ENCODE measurements at places on chromosomes 4 and X.
A peak's percentile ranks its signal among the peaks of the same experiment; 100 is the strongest.

GRCh38 chr4:89353514-89353913, 45.9 kb upstream of the GPRIN3 start:
- no peak for DNase-seq

GRCh38 chrX:133905305-133905704, 80.1 kb downstream of the GPC3 start:
- DNase-seq, result no peak

DNA sequence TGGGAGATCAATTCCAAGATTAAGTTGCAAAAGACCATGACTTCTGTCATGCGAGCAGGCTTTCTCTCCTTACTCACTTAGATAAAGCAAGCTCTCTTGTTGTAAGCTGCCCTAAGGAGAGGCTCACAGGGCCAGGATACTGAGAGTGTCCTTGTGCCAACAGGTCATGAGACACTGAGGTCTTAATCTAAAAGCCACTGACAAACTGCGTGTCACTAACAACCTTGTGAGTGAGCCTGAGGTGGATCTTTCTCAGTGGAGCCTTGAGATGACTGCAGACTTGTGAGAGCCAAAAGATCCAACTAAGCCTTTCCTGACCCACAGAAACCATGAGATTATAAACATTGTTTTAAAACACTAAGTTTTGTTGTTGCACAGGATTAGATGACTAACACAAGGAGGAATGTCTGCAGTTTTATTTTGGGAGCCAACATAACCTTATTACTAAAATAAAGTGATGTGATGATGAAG, 170.5 kb downstream of the SLC39A8 start:
- DNase-seq, result peak; percentile 32

GRCh38 chr4:54094451-54094850, 5.5 kb upstream of the GSX2 start:
- DNase-seq, result no peak

DNA sequence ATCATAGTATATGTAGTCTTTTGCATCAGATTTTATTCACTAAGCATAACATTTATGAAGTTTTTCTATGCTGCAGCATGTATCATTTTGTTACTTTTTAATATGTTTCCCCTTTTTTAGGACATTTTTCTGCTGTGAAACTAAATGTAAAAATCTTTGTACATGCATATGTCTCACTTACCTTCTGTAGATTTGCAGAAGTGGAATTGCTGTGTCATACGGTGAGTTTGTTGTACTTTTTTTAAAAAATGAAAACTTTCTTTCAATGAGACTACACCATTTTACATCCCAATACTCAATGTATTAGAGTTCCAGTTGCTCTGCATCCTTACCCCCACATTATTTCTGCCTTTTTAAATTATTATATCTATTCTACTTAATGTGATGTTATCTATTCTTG, 868.9 kb downstream of the PDHA2 start:
- no peak for DNase-seq

DNA sequence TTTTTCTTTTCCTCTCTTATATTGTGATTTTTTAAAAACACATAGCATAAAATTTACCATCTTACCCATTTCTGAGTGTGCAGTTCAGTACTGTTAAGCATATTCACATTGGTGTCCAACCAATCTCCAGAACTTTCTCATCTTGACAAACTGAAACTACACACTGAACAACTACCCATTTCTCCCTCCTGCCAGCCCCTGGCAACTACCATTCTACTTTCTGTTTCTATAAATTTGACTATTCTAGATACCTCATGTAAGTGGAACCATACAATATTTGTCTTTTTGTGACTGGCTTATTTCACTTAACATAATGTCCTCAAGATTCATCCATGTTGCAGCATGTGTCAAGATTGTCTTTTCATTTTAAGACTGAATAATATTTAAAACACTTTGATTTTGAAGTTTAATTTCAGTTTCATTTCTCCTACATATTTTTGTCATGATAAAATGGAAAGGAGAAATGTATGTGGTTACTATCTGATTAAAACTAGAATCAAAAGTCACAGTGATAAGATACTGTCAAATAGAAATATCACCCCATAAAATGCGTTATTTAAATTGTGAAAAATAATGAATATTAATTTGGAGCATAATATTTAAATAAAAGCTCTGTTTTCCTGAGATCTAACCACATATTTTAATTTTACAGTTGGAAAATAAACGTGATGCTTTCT, 122.8 kb downstream of the DIPK2B start:
- no peak for DNase-seq

GRCh38 chr4:125420526-125420925, 105.8 kb downstream of the FAT4 start:
- peak; percentile 10 for DNase-seq

DNA sequence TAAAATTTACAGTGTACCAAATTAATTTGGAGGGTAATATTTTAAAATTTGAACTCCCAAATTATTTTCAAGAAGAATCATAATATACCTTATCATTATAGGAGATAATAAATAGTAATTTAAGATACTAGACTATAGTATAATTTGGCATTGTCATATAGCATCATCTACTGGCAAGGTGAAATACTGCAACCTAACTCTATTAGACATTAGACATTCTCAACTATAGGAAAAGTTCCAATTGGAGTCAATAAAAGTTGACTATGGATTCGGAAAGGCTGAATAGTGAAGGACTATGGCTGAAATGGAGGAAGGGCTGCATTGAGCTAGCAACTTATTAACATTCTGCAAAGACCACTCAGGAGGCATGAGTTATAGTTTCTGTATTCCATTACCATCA, 113.0 kb downstream of the PRDM5 start:
- DNase-seq, result no peak

DNA sequence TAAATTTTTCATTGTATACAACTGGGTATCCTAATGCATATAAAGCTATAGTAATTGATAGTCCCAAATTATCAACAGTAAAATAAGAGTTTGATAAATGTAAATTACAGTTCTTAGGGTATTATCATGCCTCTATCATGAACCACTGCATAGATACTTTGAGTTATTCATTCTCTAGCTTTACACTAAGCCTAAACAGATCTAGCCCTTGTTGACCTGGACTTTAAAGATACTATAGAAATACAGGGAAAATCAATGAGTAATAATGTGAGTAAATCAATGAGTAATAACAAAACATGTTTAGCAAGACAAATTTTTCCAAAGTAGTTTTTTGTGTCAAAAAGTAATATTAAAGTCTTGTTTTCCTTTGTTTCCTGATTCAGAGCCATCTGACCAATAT, 228.4 kb downstream of the SCFD2 start:
- no peak for DNase-seq

GRCh38 chr4:8352368-8353157, 83.0 kb downstream of the HTRA3 start:
- DNase-seq, result no peak

DNA sequence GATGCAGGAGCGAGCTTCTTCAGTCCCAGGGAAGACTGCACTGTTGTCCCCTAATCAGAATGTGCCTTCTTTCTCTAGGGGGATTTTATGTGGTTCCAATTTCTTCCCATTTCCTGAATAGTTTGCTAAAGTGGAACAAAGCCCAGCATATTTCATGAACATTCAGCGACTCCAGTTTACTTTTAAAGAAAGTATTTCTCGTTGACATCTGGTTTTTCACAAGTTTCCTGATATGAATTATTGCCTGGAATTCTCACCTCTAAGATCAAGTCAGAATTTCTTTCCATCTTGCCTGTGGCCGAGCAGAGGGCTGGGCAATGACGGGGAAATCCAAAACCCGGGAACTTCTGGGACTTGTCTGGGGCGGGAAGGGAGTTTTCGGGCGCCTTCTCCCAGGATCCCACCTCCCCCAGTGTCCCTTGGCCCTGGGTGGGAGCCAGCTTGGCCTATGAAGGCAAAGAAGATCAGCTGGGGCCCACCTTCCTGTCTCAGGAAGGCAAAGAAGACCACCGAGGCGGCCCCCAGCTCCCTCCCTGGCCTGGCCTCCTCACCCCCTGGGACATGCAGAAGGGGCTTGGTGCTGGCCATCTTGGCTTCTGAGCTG, 15.4 kb downstream of the SORCS2 start:
- DNase-seq, result no peak

DNA sequence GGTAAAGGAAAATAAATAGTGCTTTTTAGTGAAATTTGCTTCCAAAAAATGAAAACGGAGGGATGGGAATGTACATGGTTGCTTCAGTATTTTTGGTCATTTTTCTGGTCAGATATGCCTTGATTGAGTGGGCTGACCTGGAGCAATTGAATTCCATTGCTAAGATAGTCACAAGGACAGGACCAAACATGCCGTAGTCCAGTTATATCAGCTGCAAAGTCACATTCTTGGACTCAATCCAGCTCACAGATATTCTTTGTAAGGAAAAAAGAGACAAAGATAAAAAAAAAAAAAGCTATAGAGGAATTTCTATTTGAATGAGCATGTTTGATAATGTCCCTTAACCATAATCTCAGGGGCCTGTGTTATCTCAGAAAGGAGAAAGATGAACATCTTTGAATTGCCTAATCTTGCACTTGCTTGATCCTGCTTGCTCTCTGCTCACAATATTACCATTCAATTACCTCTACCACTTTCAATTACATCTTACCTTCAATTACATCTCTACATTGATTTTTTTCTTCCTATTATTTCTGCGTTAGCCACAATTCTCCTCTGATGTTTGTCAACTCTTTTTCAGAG, 75.4 kb upstream of the PACRGL start:
- no peak for DNase-seq

- peak; percentile 54 for DNase-seq
Observed at GRCh38 chrX:21934414-21934813, 6.1 kb upstream of the SMS start.

GRCh38 chr4:139735381-139736273, 70.0 kb downstream of the MGST2 start:
- no peak for DNase-seq

DNA sequence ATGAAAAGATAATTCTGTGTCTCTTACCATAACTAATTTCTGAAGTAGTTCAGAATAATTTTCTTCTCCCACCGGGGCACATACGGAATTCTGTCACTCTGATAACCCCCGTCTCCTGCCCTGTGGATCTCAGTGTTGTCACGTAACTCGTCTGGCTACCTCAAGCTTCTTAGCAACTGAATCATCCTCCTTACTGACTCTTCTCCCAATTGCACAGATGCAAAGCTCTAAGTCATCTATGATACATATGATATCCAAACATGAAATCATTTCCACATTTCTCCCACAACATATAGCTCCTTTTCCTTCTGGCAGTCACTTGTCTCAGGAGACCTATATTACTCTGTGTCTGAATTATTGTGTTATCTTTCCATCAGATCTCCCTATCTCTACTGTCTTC, 1043.1 kb upstream of the TENM3 start:
- no peak for DNase-seq

DNA sequence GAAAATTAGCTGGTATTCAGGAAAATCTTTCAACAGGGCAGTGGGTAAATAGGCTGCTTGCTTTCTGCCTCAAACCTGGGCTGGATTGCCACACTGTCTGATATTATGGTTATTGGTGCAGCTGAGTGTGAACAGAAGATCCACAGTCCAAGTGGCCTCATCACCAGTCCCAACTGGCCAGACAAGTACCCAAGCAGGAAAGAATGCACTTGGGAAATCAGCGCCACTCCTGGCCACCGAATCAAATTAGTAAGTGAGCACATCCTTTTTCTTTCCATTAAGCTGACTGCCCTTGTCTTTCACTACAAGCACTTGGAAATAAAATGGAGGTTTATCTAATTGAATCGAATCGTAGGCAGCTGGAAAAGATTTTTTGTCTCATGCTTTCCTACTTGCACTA, 204.7 kb downstream of the TLL1 start:
- no peak for DNase-seq

GRCh38 chrX:47499293-47499692, 16.3 kb upstream of the ZNF41 start:
- peak; percentile 22 for DNase-seq

GRCh38 chrX:71638409-71638808, 20.1 kb upstream of the CXCR3 start:
- no peak for DNase-seq

GRCh38 chr4:57065730-57066482, 44.3 kb downstream of the IGFBP7 start:
- DNase-seq, result no peak

DNA sequence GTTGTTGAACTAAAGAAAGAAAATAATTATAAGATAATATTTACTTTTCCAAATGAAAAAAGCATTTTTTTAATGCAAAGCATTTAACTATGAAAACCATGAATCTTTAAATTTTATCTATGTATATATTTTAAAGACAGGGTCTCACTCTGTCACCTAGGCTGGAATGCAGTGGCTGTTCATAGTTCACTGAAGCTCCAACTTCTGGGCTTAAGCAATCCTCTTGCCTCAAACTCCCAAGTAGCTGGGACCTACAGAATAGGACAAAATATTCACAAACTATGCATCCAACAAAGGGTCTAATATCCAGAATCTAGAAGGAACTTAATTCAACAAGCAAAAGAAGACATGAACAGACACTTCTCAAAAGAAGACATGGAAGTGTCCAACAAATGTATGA, 55.9 kb upstream of the ALB start:
- no peak for DNase-seq

DNA sequence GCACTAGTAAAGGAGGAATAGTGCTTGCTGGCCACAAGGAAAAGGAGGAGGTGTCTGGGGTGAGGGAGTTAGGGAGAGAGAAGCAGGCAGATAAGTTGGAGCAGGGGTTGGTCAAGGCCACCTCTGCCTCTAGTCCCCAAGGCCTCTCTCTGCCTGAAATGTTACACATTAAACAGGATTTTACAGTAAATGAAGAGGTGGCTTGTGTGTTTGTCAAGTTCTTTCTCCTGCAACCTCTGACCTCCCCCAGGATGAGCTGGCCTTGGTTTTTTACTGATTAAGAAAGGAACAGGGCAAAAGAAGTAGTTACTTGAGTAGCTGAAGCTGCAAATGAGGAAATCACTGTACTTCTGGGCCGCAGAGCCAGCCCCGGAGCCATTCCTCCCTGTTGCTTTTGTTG, 2.0 kb downstream of the GJB1 start:
- DNase-seq, result no peak

DNA sequence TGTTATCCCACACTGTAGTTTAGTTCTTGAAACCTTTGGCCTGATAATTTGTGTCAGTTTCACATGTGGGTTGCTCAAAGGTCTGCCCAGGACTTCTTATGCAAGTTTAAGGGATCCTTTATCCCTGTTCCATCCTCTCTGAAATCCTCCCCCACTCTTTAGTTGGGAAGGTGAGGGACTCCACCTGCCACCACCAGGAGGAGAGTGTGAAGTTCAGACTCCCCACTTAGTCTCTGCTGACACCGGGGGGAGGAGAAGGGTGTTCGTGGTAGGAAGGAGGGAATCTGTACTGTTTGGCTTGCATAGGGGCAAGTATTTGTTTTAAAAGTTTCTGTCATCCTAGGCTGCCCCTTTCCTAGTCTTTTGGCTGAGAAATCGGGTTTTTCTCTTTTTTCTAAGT, 211.8 kb downstream of the PPP4R3C start:
- DNase-seq, result no peak

DNA sequence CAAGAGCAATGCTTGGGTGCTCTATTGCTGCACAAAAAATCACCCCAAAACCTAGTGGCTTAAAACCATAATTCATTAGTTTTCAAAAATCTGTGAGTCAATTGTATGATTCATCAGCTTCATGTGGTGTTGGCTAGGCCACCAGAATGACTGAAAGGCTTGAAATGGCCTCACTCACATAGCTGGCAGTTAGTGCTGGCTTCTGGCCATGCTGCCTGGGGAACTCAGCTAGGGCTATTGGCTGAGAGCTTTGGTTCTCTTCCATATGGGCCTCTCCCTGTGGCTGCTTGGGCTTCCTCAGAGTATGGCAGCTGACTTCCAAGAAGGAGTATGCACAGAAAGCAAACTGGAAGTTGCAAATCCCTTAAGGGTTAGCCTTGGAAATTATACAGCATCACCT, 3.1 kb upstream of the MTMR1 start:
- peak; percentile 92 for DNase-seq

GRCh38 chr4:186840222-186840701, 116.6 kb upstream of the FAT1 start:
- no peak for DNase-seq

GRCh38 chr4:82528074-82528473, 33.7 kb downstream of the TMEM150C start:
- DNase-seq, result no peak

All from NCI-H226 (cell line).